ENCODE measurements at places on chromosomes 6 and 20. TPM values are rescaled to one million over a fixed set of nuclear protein-coding genes. Genes with fewer than 3 reads are reported as not detected.

SLC2A4RG gene
- 19.0 TPM for polyA plus RNA-seq

SLC22A16 gene
- polyA plus RNA-seq = 0.16 TPM

ADGRB3 gene
- polyA plus RNA-seq = 2.1 TPM

GRCh38 chr20:63900413-63900812 lies 5.5 kb downstream of the DNAJC5 start:
- peaks cover 13% of the 10 kb centered on the region for H3K4me1 ChIP-seq
- H3K4me3 ChIP-seq = no peak overlapping the region
- H3K36me3 ChIP-seq = peaks cover 24% of the 10 kb centered on the region

DNA sequence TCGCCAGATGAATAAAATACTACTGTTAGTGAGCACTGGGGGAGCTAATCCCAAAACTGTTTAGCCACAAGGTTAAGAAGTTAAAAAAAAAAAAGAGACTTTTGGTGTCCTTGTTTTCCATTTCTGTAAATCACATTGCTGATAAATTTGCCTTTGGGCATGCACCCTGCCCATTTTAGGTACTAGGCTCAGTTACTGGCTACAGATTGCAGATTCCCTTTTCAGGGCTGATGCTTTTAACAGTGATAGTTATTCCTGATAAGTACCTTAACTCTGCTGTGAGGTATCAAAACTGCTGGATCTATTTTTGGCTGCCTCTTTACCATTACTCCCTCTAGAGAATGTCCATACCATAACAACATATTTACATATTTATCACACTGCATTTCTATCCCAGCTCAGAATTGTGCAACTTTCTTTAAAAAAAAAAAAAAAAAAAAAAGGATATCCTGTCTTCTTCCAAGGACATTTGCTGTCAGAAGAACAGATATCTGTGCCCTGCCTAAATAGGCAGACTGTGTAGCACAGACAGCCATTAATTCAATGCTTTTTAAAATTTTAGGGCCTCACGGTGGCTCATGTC lies 94.5 kb downstream of the SSR1 start:
- H3K27ac ChIP-seq = no peak overlapping the region
- peaks cover 17% of the 10 kb centered on the region for H3K36me3 ChIP-seq
- H3K4me1 ChIP-seq = no peaks in the 10 kb centered on the region
- no peak overlapping the region for H3K4me3 ChIP-seq
- no peak for DNase-seq

DNA sequence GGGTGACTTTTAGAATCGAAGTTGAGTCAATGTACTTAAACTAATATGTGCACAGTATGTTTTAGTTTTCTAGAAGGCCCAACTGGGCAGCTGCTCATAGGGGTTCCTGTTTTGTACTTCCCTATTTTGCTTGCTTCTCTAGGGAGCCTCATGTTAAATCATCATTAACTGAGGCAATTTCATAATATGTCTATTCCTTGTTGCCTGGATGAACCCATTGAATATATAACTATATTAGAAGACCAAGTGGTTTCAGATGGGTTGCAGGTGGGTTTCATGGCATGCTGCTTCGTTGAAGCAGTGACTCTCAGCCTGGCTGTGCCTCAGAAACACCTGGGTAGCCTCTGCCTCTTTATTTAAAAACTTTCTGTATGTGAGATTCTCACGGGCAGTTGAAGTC lies 22.2 kb downstream of the CARMIL1 start:
- no peak overlapping the region for H3K4me3 ChIP-seq
- no peaks in the 10 kb centered on the region for H3K27me3 ChIP-seq
- H3K36me3 ChIP-seq = no peaks in the 10 kb centered on the region
- no peak overlapping the region for H3K27ac ChIP-seq
- peaks cover 33% of the 10 kb centered on the region for H3K4me1 ChIP-seq

DNA sequence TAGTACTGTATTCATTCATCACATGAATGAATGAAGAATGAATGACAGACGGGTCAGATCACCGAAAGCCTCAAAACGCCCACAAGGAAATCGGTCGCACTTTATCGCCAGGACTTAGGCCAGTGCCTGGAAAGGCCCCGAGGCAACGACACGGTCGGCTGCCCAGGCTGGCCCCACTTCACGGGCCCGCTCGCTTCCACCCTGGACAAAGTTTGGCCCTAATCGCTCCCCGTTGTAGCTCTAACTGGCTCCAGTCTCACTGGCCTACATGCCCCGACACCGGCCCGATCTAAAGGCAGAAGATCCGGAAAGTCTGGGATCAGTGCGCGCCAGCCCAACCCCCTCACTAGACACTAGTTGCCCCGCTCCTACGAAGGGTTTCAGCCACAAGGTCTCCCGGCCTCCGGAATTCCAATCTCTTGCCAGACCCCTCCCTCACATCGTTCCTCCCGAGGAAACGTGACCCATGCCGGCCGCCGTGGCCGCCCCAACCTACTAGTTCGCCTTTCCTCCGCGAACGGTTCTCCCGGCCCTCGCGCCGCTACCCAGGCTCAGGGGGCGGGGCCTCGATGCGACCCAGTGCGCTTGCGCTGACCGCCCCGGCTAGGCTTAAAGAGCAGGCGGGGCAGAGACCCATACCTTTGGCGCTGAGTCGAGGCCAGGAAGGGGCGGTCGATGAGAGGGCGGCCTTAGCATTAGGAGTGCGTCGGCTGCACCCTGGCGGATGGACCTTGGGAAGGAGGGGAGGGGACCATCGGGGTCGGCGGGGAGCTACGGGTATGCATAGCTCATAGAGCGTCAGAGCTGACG lies at the start of the genes GSS and MYH7B:
Gene GSS (minus strand): TSS at position 576 of the 810 bp plus-strand sequence. CDS start 3,954 bp downstream, outside the sequence.
Gene MYH7B (plus strand): TSS at position 638 of the 810 bp plus-strand sequence. CDS start 22,138 bp downstream, outside the sequence.
- no peaks in the 10 kb centered on the region for H3K36me3 ChIP-seq
- H3K4me1 ChIP-seq = no peaks in the 10 kb centered on the region
- H3K27ac ChIP-seq = peak within 1 kb of the TSS; percentile 57
- peak within 1 kb of the TSS; percentile 87 for H3K4me3 ChIP-seq
- H3K27me3 ChIP-seq = no peaks in the 10 kb centered on the region

GRCh38 chr20:17833036-17833674 lies 133.4 kb downstream of the BANF2 start:
- H3K4me1 ChIP-seq = no peaks in the 10 kb centered on the region
- no peak overlapping the region for H3K27ac ChIP-seq
- no peaks in the 10 kb centered on the region for H3K36me3 ChIP-seq
- no peak for DNase-seq
- no peaks in the 10 kb centered on the region for H3K27me3 ChIP-seq
- no peak overlapping the region for H3K4me3 ChIP-seq

Measured in small intestine (tissue), 16 donors.